EH (cell line): ENCODE measurements at places on chromosomes 2 and 18.

- no peak for DNase-seq
These were observed 105.7 kb upstream of the ERBB4 start for GRCh38 chr2:212644195-212644837.

DNA sequence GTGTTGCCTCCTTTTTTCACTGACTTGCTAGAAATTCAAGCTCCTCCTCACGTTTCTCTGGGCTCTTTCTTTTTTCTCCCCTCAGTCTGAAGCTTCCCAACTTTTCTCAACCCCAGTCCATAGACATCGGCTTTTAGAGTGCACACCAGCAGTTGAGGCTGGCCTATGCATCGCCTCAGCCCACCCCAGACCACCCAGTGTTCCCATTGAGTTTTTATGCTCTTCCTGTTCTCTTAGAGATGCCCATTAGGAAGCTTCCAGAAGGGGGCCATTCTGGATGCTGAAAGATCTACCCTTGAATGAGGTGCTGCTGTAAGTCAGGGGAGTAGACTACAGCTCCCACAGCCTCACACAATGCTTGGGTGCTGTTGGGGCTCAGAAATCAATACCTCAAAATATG lies 12.0 kb upstream of the GYPC start:
- no peak for DNase-seq

GRCh38 chr18:69946608-69947155 lies 991 bp downstream of the CD226 start:
- DNase-seq = no peak

DNA sequence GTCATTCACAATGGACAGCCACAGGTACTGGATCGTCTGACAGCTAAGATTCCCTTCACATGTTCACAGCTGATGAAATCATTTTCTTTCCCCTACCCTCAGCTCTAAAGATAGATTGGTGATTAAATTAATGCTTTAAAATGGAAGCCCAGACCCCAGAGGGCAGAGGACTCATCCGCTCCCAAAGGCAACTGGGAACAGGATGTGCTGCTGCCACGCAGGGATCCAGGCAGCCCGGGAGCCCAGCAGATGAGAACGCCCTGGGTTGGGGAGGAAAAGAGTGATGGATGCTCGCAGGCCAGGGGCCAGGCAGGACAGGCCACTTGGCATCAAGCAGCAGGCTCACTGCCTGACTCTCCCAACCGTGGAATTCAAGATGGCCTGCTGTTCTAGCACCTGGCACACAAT lies 41.3 kb downstream of the HDHD2 start:
- no peak for DNase-seq

- no peak for DNase-seq
These were observed 5.0 kb upstream of the SERPINB8 start for GRCh38 chr18:63964908-63965307.

GRCh38 chr2:628651-629050 lies 48.6 kb downstream of the TMEM18 start:
- DNase-seq = no peak

GRCh38 chr2:134399096-134399495 lies 145.2 kb downstream of the MGAT5 start:
- peak; percentile 27 for DNase-seq
